Activated gamma-delta T cell (primary cell): ENCODE measurements at places on chromosomes 11 and 22.
A peak's percentile ranks its signal among the peaks of the same experiment; 100 is the strongest.

GRCh38 chr22:46150655-46151477 is 540 bp downstream of the PPARA start:
- peak; percentile 50 for DNase-seq

DNA sequence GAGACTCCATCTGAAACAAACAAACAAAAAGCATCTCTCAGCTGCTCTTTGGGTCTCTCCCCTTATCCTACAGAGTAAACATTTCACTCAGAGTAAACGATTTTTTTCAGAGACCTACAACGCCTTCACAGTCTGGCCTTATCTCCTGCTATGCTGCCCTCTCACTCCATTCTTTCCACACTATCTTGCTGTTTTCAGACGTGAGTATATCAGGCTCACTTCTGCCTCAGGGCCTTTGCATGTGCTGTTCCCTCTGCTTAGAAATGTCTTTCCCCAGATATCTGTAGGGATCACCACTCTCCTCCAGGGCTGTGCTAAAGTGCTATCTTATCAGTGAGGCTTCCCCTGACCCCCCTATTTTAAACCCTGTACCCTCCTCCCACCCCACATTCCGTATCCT is 6.5 kb downstream of the RIBC2 start:
- DNase-seq: no peak

GRCh38 chr11:87299041-87299481 is 261.3 kb downstream of the TMEM135 start:
- no peak for DNase-seq

- no peak for DNase-seq
Observed at GRCh38 chr22:49773531-49773930, 54.1 kb downstream of the BRD1 start.
